ENCODE measurements at places on chromosomes 5 and 9. TPM values are rescaled to one million over a fixed set of nuclear protein-coding genes. Genes with fewer than 3 reads are reported as not detected.

MSX2 gene
- 6.7 TPM for total RNA-seq

RALGDS gene
- 27.8 TPM for total RNA-seq

FAM151B gene
- 2.1 TPM for total RNA-seq

SKIC3 gene
- 25.9 TPM for total RNA-seq

STPG3 gene
- not detected for total RNA-seq

SCAI gene
- 0.78 TPM for total RNA-seq

CDC25C gene
- 12.0 TPM for total RNA-seq

TNC gene
- total RNA-seq, result 1.4 TPM

TUSC1 gene
- total RNA-seq, result 6.8 TPM

LRRC26 gene
- total RNA-seq, result 1.0 TPM

SLC34A1 gene
- total RNA-seq, result not detected

ZDHHC11 gene
- total RNA-seq, result 11.1 TPM

SPATA31E1 gene
- total RNA-seq, result not detected

PRR16 gene
- total RNA-seq, result not detected

OTULIN gene
- total RNA-seq, result 23.7 TPM

SPATA31A3 gene
- total RNA-seq, result not detected

TMEM252 gene
- total RNA-seq, result not detected

PDLIM4 gene
- not detected for total RNA-seq

KCNV2 gene
- not detected for total RNA-seq

GRIA1 gene
- not detected for total RNA-seq

SELENOP gene
- total RNA-seq, result 0.10 TPM

CARTPT gene
- not detected for total RNA-seq

SOHLH1 gene
- total RNA-seq, result not detected

NSG2 gene
- total RNA-seq, result not detected

PCDHGC3 gene
- 6.8 TPM for total RNA-seq

SMIM33 gene
- total RNA-seq, result not detected

PCDHB3 gene
- total RNA-seq, result not detected

SH3GLB2 gene
- total RNA-seq, result 49.5 TPM

RFK gene
- 57.9 TPM for total RNA-seq

PLK2 gene
- total RNA-seq, result 109 TPM

HAPLN1 gene
- total RNA-seq, result not detected

CTXN3 gene
- total RNA-seq, result not detected

TRPM3 gene
- not detected for total RNA-seq

PTGDS gene
- total RNA-seq, result not detected

PLAC8L1 gene
- 0.49 TPM for total RNA-seq

SLC46A2 gene
- total RNA-seq, result not detected

BTNL3 gene
- total RNA-seq, result not detected

SH3PXD2B gene
- total RNA-seq, result 20.1 TPM

PCDHGB2 gene
- 0.09 TPM for total RNA-seq

ATG12 gene
- total RNA-seq, result 46.8 TPM

ZNF462 gene
- 5.9 TPM for total RNA-seq

GEMIN5 gene
- 28.5 TPM for total RNA-seq

SPINK4 gene
- not detected for total RNA-seq

CDHR2 gene
- 0.08 TPM for total RNA-seq

SPINK9 gene
- total RNA-seq, result not detected

COL15A1 gene
- 0.34 TPM for total RNA-seq

DMRT3 gene
- not detected for total RNA-seq

ACO1 gene
- total RNA-seq, result 32.5 TPM

GABRA1 gene
- not detected for total RNA-seq

TXNDC8 gene
- not detected for total RNA-seq

ANKHD1 gene
- total RNA-seq, result 54.6 TPM

NTNG2 gene
- 2.5 TPM for total RNA-seq

Measured in A549 treated with DMSO at 1 μM for 4 hours (cell line).